ENCODE measurements at places on chromosomes 1 and 21.

- DNase-seq = no peak
These were observed 161.2 kb upstream of the NFIA start for GRCh38 chr1:60921175-60921574.

- DNase-seq = no peak
These were observed 6.6 kb downstream of the C1orf226 start for GRCh38 chr1:162388083-162388594.

DNA sequence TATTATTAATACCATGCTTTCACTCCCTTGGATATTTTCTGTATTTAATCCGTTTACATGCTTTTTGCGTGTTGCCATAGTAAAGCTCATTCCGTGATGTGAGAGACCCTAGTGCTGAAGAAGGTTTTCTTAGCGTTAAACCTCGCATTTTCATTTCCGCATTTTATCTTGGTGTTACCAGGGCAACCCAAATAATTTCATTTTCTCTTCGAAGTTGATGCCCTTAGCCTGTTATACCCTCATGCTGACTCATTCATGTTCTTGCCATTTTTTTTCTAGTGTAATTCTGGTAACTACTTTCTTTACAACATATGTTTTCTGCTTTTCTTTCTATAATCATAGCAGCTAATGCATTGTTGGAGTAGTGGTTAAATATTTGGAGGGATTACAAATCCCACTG, 37.2 kb downstream of the LRRC8C start:
- no peak for DNase-seq

GRCh38 chr1:97196825-97197516, 475.4 kb downstream of the PTBP2 start:
- DNase-seq = no peak

DNA sequence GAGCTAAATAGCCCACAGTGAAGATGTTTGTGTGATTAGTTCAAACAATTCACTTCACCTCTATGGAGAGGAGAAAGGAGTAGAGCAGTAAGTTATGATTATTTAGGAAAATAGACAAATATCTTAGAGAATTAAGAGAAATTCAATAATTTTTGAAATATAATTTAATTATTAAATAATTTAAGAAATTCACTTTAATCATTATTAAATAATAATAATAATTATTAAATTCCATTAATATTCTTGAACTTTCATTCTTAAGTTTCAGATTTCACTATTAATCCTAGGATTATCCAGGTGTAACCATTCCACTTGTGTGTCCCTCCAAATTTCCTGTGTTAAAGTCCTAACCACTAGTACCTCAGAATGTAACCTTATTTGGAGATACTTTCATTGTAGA, 58.9 kb upstream of the RGS18 start:
- DNase-seq = no peak

DNA sequence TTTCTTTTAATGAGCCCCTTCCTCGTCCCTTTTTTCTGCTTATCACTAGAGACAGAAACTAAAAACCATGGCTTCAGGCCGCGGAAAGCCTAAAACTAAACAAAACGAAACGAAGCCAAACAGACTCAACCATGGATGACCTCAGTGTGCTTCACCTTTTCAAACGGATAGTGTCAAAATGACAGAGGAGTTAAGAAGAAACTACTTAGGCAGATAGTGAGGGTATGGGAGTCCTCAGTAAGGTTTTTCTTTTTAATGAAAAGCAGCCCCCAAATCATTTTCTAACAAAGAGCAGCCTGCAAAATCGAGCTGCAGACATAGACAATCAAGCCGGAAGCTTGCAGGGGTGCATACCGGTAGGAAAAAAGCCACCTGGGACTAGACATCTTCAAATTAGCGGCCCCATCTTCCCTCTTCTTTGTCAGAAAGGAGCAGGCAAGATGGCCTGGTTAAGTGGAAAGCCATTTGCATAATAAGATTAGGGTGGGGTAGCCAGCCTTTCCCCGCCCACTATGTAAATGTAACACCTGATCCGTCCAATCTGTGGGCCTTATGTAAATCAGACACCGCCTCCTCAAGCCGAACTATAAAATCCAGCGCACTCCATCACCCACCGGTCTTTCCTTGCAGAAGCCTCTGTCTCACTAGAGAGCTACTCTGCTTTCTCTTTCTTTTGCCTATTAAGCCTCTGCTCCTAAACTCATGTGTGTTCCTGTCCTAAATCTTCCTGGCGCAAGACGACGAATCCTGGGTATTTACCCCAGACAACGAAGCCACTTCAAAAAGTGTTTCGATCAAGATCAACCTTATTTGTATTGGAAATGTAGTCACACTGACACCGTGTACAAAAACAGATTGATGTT, 6.2 kb upstream of the ERO1B start:
- DNase-seq = no peak

DNA sequence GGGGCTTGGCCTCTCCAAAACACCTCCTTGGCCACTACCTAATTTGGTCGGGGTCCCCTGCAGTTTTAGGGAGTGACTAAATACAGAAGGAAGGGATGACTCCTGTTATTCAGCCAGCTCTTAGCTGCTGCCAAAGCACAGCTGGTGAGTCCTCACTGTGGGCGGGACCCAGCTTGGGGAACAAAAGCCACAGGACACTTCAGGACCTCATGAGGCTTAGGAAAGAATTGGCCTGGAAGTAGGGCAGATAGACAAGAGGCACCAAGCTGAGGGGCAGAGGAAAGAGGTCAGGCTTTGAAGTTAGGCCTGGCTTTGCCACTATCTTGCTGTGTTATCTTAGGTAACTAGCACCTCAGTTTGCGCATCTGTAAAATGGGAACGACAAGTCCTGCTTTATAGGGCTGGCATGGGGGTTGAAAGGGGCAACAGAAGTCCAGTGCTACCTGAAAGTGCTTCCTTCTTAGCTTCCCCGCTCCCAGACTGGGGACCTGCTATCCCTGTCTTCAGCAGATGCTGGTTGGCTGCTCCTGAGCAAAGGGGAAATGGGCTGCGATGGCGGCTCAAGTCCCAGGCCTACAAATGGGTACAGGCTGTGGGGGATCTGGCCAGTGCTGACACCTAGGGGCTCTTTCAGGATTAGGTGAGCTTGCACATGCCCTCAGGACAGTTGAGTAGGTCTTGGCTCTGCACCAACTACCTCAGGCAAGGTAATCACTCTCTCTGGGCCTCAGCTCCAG, 15.7 kb downstream of the IFI6 start:
- no peak for DNase-seq

- DNase-seq = no peak
These were observed 10.3 kb downstream of the RUNX1 start for GRCh38 chr21:35038772-35039319.

Measured in RWPE1 (cell line).